Dermis microvascular lymphatic vessel endothelial cell (primary cell): ENCODE measurements at places on chromosomes 5 and 9. TPM values are rescaled to one million over a fixed set of nuclear protein-coding genes. Genes with fewer than 3 reads are reported as not detected.

The SLC6A19 gene
- total RNA-seq: not detected in 2 replicates

The RNF183 gene
- total RNA-seq: not detected in 2 replicates

The GFPT2 gene
- total RNA-seq: 0.13 and 0.38 TPM in 2 replicates

The AK3 gene
- 48.8 and 61.2 TPM in 2 replicates for total RNA-seq

The ITGA2 gene
- 38.4 and 63.5 TPM in 2 replicates for total RNA-seq

The TEK gene
- total RNA-seq: 147 and 167 TPM in 2 replicates

The RMRP gene
- total RNA-seq: 194,626 and 272,621 TPM in 2 replicates

The MATR3 gene
- 152 and 212 TPM in 2 replicates for total RNA-seq

The RAD23B gene
- 72.8 and 73.6 TPM in 2 replicates for total RNA-seq

The RETREG1 gene
- not detected in 2 replicates for total RNA-seq

The ESM1 gene
- total RNA-seq: 69.5 and 73.0 TPM in 2 replicates

The PRELID1 gene
- 115 and 117 TPM in 2 replicates for total RNA-seq

The STK10 gene
- 27.8 and 29.1 TPM in 2 replicates for total RNA-seq

The NME5 gene
- 1.8 and 1.9 TPM in 2 replicates for total RNA-seq

The MARCHF11 gene
- total RNA-seq: not detected in 2 replicates

The SARDH gene
- total RNA-seq: under 0.01 and 0.13 TPM in 2 replicates

The FAM153A gene
- not detected in 2 replicates for total RNA-seq

The ZNF189 gene
- 21.7 and 23.1 TPM in 2 replicates for total RNA-seq

The PAEP gene
- not detected in 2 replicates for total RNA-seq

The GABRA1 gene
- not detected in 2 replicates for total RNA-seq
